ENCODE measurements at places on chromosomes 5 and 9.

DNA sequence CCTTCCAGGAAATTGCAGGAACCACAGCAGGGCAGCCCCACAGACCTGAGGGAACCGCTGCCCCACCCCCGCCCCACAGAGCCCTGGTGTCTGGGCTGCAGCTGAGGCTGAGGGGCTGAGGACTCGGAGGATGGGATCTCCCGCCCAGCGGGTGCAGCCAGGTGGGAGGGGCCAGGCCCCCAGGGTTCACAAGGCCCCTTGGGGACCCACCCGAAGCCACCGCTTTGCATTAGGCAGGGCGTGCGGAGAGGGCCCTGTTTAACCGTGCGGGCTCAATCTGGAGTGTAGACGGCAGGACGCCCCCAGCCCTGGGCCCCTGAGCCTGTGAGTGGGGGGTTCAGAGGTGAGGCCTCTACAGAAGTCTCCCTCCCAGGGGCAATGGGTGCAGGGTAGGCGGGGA is 10.8 kb downstream of the NOTCH1 start:
- DNase-seq: no peak
- peaks cover 3% of the 10 kb centered on the region for H3K36me3 ChIP-seq
- no peaks in the 10 kb centered on the region for H3K27me3 ChIP-seq
- no peak overlapping the region for H3K4me3 ChIP-seq
- no peak overlapping the region for H3K27ac ChIP-seq

GRCh38 chr9:93963969-93964368 is 8.8 kb upstream of the BARX1 start:
- peaks cover 40% of the 10 kb centered on the region for H3K27me3 ChIP-seq
- DNase-seq: no peak
- H3K36me3 ChIP-seq: no peaks in the 10 kb centered on the region
- H3K4me3 ChIP-seq: no peak overlapping the region
- H3K4me1 ChIP-seq: peaks cover 5% of the 10 kb centered on the region

- no peaks in the 10 kb centered on the region for H3K36me3 ChIP-seq
- no peaks in the 10 kb centered on the region for H3K27me3 ChIP-seq
- H3K4me1 ChIP-seq: peaks cover 4% of the 10 kb centered on the region
- H3K4me3 ChIP-seq: no peak overlapping the region
- no peak overlapping the region for H3K27ac ChIP-seq
Measured at GRCh38 chr5:82265047-82265446, 13.1 kb downstream of the RPS23 start.

- no peaks in the 10 kb centered on the region for H3K27me3 ChIP-seq
- DNase-seq: peak; percentile 97
- H3K27ac ChIP-seq: no peak overlapping the region
- H3K36me3 ChIP-seq: no peaks in the 10 kb centered on the region
Measured at GRCh38 chr5:144187699-144188294, 17.1 kb downstream of the KCTD16 start.

GRCh38 chr5:1002836-1003235 is 5.8 kb upstream of the NKD2 start:
- H3K4me3 ChIP-seq: no peak overlapping the region
- H3K27me3 ChIP-seq: no peaks in the 10 kb centered on the region
- no peaks in the 10 kb centered on the region for H3K36me3 ChIP-seq
- DNase-seq: peak; percentile 11
- H3K4me1 ChIP-seq: peaks cover 18% of the 10 kb centered on the region

DNA sequence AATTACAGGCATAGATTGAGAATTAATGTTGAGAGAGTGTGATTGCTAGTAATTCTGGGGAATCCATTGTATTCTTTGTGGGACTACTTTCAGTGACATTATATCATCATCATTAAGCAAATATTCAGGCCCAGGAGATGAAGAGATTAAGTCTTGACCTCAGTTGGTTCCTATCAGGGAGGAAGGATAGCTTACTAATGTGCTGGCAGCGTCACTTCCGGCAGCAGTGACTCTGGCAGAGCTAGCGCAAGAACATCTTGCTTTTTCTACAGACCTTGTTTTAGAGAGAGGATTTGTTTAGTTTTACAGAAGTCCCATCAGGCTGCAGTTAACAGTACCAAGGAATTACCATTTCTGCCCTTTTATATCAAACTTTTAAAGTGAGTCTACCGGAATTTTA is 20.3 kb downstream of the OSTF1 start:
- peaks cover 1% of the 10 kb centered on the region for H3K36me3 ChIP-seq
- peak; percentile 80 for DNase-seq
- peaks cover 12% of the 10 kb centered on the region for H3K4me1 ChIP-seq
- no peak overlapping the region for H3K4me3 ChIP-seq
- no peak overlapping the region for H3K27ac ChIP-seq

DNA sequence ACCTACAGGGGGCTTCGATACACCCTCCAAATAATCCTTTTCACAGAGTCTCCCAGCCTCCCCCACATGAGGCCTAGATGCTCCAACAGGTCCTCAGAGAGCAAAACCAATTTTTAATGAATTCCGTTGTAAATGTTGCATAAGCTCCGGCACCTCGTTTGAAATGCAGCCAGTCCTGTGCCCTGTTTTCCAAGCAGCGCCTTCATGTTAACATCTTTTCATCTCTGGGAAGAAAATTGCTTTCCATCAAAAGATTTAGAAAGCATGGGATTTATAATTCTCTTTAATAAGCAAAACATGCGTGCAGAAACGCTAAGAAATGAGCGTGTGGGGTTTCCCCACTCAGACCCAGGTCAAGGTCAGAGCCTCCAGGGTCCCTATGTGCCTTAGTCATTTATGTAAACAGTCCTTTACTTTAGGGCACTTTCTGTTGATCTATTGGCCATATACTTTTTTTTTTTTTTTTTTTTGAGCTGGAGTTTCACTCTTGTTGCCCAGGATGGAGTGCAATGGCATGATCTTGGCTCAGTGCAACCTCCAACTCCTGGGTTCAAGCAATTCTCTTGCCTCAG is 177.5 kb upstream of the S1PR3 start:
- H3K36me3 ChIP-seq: no peaks in the 10 kb centered on the region
- H3K4me1 ChIP-seq: no peaks in the 10 kb centered on the region
- no peak overlapping the region for H3K27ac ChIP-seq
- no peak overlapping the region for H3K4me3 ChIP-seq

DNA sequence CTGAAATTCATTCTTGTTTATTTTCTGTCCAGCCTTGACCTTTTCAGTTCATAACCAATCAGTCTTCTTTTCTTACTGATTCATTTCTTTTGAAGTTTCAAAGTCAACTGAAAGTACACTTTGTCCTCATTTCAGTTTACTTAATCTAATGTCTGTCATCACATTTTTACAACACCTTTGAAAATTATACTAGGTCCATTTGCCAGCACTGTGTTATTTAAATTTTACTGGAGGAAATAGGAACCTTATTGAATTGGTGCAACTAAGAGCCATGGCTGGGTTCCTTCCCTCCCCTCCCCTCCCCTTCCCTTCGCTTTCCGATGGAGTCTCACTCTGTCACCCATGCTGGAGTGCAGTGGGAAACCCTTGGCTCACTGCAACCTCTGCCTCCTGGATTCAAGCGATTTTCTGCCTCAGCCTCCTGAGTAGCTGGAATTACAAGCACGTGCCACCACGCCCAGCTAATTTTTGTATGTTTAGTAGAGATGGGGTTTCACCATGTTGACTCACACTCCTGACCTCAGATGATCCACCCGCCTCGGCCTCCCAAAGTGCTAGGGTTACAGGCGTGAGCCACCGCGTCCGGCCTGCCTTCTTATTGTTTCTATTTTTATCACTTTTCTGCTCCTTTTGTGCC is 6.3 kb downstream of the RMI1 start:
- no peaks in the 10 kb centered on the region for H3K27me3 ChIP-seq
- DNase-seq: no peak
- peaks cover 8% of the 10 kb centered on the region for H3K36me3 ChIP-seq
- peaks cover 3% of the 10 kb centered on the region for H3K4me1 ChIP-seq
- no peak overlapping the region for H3K4me3 ChIP-seq

DNA sequence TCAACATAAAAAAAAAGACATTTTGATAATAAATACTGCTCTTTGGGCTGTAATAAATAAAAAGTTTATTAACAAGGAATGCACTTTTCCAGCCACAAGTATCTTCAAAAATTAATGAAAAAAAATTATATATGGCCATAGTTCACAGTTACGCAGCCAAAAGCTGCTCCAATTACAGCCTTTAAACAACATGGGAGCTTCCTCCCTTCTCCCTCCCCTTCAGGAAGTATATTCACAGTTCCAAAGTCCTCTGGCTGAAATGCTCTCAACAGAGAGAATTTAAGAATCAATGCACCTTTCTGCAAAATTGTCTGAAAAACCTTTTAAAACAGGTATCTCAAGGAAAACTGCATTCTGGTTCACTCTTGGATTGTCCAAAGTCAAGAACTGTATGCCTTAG is 5.9 kb downstream of the PLK2 start:
- no peak overlapping the region for H3K27ac ChIP-seq
- H3K4me3 ChIP-seq: peak overlapping the region; percentile 27
- H3K4me1 ChIP-seq: peaks cover 35% of the 10 kb centered on the region
- peaks cover 14% of the 10 kb centered on the region for H3K36me3 ChIP-seq

DNA sequence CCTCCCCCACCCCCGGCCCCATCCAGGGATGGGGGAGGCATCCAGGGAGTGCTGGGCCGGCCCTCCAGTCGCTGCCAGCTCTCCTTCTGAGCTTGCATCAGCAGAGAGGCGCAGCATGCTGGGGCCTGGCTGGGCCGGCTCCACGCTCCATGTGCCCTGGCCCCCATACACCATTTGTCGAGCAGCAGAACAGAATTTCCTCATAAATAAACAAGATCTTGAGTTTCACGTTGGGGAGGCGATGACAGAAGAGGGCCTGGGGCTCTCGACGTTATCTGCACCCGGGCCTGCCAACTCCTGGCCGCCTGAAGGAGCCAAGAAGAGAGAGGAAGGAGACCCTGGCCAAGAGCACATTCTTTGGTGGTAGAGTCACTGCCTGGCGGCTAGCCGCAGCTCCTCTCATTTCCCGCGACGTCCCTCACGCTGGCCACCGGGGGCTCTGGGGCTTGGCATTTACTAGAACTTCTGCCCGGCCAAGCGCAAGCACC is 177.0 kb downstream of the FGF18 start:
- no peaks in the 10 kb centered on the region for H3K27me3 ChIP-seq
- H3K27ac ChIP-seq: peak overlapping the region; percentile 24
- no peak overlapping the region for H3K4me3 ChIP-seq
- no peaks in the 10 kb centered on the region for H3K4me1 ChIP-seq

DNA sequence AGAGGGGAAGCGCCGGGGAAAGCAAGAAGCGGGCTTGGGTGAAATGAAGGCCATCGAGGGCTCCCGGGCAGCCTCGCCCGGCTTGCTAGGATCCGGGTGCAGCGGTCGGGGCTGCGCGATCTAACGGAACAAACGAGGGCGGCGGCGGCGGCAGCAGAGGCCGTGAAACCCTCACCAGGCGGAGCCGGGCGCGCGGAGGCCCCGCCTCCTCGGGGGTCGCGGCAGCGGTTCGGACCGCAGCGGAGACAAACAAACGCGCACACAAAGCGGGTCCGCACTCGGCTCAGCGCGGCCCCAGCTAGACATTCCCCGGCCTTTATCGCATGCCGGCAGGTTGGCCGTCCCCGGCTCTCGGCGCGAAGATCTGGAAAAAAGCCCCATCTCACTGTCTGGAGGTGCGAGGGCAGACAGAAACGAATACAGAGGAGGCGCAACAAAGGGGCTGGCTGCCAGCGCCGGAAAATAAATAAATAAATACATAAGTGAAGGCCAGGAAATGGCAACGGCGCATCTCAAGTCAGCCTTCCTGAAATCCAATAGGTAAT is 10.5 kb upstream of the TRIM36 start:
- H3K27ac ChIP-seq: no peak overlapping the region
- H3K27me3 ChIP-seq: peaks cover 86% of the 10 kb centered on the region
- H3K36me3 ChIP-seq: no peaks in the 10 kb centered on the region
- H3K4me3 ChIP-seq: peak overlapping the region; percentile 17
- peak; percentile 58 for DNase-seq

- H3K4me3 ChIP-seq: no peak overlapping the region
- no peaks in the 10 kb centered on the region for H3K4me1 ChIP-seq
- no peak overlapping the region for H3K27ac ChIP-seq
- DNase-seq: no peak
- no peaks in the 10 kb centered on the region for H3K36me3 ChIP-seq
Measured at GRCh38 chr9:37693260-37693659, 42.5 kb downstream of the FRMPD1 start.

DNA sequence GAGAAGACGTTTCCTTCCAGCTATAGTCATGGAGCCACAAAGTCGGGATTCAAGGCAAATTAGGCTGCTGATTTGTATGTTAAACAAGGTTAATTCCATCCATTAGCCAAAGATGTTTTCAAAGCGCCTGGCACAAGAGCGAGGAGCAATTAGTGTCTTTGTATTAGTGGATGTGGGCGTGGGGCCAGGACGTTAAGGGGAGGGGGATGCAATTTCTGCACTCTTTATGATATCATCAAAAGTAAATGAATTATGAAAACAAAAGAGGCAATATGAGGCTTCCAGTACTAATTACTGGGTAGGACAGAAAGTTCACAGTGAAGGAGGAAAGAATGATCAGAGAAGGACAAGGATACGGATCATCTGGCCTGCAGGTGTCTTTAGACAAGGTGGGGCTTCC is 230.9 kb upstream of the MSX2 start:
- H3K27me3 ChIP-seq: peaks cover 4% of the 10 kb centered on the region
- no peak for DNase-seq
- no peak overlapping the region for H3K4me3 ChIP-seq
- no peaks in the 10 kb centered on the region for H3K4me1 ChIP-seq
- no peaks in the 10 kb centered on the region for H3K36me3 ChIP-seq

- H3K27ac ChIP-seq: no peak overlapping the region
- no peaks in the 10 kb centered on the region for H3K4me1 ChIP-seq
- H3K36me3 ChIP-seq: no peaks in the 10 kb centered on the region
Measured at GRCh38 chr5:175736652-175737051, 78.8 kb downstream of the HRH2 start.

GRCh38 chr5:141412854-141413539 is at the start of gene PCDHGA10:
PCDHGA10 (plus strand) TSS chr5:141412987; CDS start chr5:141413176, 189 bp downstream.
- DNase-seq: peak; percentile 67
- no peaks in the 10 kb centered on the region for H3K4me1 ChIP-seq
- peaks cover 33% of the 10 kb centered on the region for H3K36me3 ChIP-seq

DNA sequence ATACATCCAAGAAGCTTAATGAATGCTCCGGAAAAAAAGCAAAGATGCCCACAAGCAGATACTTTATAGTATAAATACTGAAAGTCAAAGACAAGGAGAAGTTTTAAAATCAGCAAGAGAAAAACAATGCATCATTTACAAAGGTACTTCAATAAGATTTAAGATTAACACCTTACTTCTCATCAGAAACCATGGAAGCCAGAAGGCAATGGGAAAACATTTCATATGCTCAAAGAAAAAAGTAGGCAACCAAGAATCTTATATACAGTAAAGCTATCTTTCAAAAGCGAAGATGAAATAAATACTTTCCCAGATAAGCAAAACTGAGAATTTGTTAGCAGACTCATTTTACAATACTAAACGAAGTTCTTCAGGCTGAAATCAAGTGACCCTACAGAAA is 51.1 kb downstream of the ABHD17B start:
- H3K4me3 ChIP-seq: no peak overlapping the region
- H3K27ac ChIP-seq: no peak overlapping the region
- H3K4me1 ChIP-seq: no peaks in the 10 kb centered on the region
- no peak for DNase-seq
- H3K27me3 ChIP-seq: no peaks in the 10 kb centered on the region

GRCh38 chr5:84885485-84886258 is 501.0 kb upstream of the EDIL3 start:
- H3K4me1 ChIP-seq: peaks cover 4% of the 10 kb centered on the region
- H3K36me3 ChIP-seq: no peaks in the 10 kb centered on the region
- no peak for DNase-seq

GRCh38 chr9:13725516-13725915 is 446.0 kb upstream of the MPDZ start:
- H3K27ac ChIP-seq: no peak overlapping the region
- H3K4me3 ChIP-seq: no peak overlapping the region
- no peaks in the 10 kb centered on the region for H3K27me3 ChIP-seq
- peaks cover under 1% of the 10 kb centered on the region for H3K4me1 ChIP-seq
- DNase-seq: no peak

GRCh38 chr5:157271740-157272271 is 5.9 kb downstream of the CYFIP2 start:
- peaks cover 8% of the 10 kb centered on the region for H3K4me1 ChIP-seq
- H3K4me3 ChIP-seq: no peak overlapping the region
- H3K36me3 ChIP-seq: no peaks in the 10 kb centered on the region
- H3K27me3 ChIP-seq: no peaks in the 10 kb centered on the region
- H3K27ac ChIP-seq: peak overlapping the region; percentile 60
